Suppressor macrophage treated with lipopolysaccharide for 1 hour (primary cell): ENCODE measurements at places on chromosomes 7 and 10.

DNA sequence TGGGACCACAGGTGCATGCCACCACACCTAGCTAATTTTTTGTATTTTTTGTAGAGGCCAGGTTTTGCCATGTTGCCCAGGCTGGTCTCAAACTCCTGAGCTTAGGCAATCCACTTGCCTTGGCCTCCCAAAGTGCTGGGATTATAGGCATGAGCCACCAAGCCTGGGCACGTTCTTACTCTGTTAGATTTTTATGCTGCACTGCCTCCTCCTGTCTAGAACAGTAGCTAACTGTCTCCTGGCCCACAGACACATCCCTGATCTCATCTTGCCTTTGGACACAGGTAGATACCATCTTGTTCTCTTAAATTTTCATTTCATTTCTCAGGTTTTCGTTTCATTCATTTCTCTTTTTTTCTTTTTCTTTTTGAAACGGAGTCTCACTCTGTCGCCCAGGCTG is 41.1 kb downstream of the BLVRA start:
- no peak for DNase-seq

DNA sequence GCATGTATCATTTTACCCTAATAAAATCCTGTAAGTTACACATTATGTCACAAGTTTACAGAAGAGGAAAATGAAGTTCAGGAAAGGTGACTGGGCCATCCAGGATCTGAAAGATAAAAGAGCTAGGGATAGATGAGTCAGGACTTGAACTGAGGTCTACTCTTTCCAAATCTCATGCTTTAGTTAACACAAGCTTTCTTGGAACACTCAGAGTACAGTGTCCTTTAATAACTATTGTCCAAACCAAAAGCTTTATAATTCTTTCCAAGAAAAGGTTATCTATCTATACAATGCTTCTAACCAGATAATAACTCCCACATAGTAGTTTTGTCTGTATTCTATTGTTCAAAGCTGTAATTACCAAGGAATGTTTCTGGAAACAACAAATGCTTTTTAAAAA is 164.6 kb downstream of the LRRN3 start:
- no peak for DNase-seq

- DNase-seq = no peak
These were observed 119.8 kb upstream of the LYZL2 start for GRCh38 chr10:30749385-30749784.

- no peak for DNase-seq
These were observed 65.6 kb upstream of the MKI67 start for GRCh38 chr10:128191847-128192246.

- DNase-seq = peak; percentile 21
These were observed 21.4 kb downstream of the SLF2 start for GRCh38 chr10:100934084-100934659.

DNA sequence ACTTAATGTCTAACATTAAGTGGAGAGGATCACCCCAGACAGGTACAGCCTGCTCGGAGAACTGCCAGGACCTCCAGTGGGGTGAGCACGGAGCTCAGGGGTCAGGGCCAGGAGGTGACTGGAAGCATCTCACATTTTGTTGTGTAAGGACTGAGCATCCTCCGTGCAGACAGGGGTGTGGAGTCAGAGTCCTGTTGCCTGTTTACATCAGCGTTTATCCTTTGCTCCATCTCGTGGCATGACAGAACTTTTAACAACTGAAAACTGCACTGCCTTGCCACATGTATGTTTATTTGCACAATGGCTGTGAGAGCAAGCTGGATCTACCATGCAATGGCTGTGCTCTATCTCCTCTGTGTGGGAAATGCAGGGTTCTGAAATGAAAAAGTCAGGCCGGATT is 175.4 kb upstream of the AKR1E2 start:
- no peak for DNase-seq

DNA sequence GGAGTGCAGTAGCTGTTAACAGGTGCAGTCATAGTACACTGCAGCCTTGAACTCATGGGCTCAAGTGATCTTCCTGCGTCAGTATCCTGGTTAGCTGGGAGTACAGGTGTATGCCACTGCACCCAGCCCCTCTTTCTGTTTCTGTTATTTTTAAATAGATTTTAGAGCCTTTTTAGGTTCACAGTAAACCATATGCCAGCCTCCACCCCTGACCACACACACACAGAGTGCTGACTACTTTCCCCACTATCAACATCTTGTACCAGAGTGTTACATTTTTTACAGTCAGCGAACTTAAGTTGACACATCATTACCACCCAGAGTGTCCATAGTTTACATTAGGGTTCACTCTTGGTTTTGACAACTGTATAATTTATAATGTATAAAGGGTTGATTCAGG is 32.1 kb downstream of the MARCHF5 start:
- DNase-seq = no peak

GRCh38 chr10:103816431-103816830 is 38.9 kb downstream of the SH3PXD2A start:
- DNase-seq = no peak

DNA sequence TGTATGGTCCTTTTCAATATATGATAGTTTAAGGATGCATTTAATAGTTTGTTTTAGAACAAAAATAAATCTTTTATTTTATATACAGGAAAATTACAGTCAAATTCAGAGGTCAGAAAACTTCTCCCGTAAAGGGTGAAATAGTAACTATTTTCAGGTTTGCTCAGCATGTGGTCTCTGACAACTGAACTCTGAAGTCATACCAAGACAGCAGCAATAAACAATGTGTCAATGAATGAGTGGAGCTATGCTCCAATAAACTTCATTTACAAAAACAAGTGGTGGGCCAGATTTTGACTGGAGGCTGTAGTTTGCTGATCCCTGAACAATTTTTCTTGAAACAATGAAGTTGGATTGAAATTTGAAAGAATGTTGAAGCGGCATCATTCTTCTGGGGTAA is 123.6 kb downstream of the ZNF248 start:
- DNase-seq = no peak

DNA sequence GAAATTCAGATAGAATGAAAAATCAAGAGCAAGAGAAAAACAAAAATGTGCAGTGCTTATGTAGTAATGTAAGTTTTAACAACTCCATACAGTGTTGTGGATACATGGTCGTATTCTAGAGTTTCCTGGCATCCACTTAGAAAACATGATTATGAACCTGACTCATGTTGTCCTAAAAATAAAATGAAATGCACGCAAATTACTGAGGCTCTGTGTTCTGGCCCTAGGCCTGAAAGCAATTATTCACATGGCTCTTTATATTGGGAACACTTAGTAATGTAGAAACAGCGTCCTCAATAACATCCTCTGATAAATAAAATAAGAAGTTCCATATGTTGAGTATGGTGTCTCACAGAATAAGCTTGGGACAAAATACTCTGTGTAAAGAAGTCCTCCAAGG is 200.2 kb upstream of the SEMA3E start:
- no peak for DNase-seq

GRCh38 chr7:148144827-148145226 is 445.7 kb upstream of the C7orf33 start:
- no peak for DNase-seq

- DNase-seq = no peak
These were observed 80.3 kb upstream of the ARID5B start for GRCh38 chr10:61821153-61821552.

DNA sequence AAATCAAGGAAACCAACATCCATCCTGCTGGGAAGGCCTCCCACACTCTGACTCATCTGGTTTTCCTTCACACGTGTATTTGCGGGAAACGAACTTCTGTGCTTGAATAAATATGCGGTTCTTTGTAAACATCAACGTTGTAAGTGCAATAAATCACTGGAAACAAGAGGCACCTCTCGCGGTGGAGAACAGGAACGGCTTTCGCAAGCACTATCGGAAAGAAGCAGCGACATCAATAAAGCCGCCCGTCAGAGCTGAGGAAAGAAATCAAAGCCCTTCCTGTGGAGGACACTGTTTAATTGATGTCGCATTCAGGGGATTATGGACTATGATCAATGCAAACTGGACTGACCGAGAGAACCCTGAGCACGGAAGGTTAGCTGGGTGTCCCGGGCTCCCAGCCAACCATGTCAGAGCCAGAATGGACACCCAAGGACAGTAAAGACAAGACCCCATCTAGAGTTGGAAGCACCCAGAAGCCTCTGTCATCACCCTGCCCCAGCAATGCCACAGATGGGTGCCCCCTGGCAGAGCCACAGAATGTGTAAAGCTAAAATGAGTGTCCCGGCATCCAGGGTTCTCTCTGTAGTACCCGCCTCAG is 37.6 kb downstream of the OAT start:
- no peak for DNase-seq

- DNase-seq = no peak
These were observed 21.8 kb downstream of the SPOCK2 start for GRCh38 chr10:72066318-72067284.

DNA sequence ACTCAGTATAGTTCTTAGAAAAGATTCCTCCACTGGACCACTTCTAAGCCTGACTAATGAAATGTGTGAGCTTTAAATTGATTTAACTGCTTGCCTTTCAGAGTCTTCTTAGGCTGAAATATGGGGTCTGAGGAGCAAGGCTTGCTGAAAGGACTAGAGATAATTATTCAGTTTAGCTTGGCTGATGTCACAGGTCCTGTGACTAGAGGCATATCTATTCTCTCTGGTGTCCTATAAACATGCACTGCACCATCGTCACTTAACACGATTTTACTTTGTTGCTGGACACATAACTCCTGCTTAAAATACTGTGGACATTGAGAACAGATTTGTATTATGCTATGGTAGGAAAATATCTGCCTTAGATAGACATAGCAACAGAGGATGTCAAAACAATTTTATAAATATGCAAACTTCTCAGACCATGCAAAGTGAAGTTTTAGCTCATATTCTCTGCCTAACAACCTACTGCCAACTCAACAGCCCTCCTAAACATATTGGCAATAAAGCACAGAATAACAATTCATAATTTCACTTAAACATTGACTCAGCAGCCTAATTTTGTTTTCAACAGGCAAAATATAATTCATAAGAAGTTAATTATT is 80.2 kb downstream of the RNF133 start:
- DNase-seq = no peak

- DNase-seq = no peak
These were observed 117.6 kb downstream of the GALNT11 start for GRCh38 chr7:152142976-152143595.

DNA sequence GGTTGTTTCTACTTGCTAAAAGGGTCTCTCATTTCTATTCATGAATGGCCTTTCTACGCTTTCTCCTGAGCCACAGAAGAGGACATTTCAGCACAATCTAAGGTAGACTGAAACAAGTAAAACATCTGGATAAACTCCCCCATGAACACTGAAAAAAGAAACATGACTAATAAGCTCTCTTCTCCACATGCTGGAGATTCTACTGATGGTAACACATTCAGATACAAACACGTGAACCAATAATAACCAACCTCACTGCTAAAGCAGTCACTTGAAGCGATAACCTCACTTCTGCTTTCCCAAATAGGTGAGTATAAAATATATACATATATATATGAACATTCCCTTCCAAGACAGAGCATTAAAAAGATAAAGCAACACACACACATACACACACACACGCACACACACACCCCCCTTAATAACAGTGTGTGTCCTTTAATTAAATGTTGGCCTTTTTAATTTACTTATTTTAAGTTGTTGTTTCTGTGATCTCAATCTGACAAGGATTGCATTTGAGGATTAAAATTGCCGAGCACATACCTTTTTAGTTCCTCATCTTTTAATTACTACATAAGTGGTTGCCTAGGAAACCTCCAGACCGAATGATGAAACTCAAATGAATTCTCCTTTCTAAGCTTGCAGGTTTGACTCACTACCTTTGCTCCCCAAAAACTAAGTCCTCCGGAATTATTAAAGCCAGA is 292.4 kb upstream of the KLF14 start:
- peak; percentile 64 for DNase-seq

DNA sequence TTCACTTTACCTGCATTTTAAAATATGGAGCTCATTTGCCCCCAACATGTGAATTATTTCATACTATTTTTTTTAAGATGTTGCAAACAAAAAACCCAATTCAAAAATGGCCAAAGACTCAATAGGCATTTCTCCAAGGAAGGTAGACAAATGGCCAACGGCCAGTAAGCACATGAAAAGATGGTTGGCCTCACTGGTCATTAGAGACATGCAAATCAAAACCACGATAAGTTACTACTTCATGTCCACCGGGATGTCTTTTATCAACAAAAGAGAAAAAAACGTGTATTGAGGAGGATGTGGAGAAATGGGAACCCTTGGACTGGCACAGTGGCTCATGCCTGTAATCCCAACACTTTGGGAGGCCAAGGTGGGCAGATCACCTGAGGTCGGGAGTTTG is 3.4 kb upstream of the CTBP2 start:
- DNase-seq = no peak

DNA sequence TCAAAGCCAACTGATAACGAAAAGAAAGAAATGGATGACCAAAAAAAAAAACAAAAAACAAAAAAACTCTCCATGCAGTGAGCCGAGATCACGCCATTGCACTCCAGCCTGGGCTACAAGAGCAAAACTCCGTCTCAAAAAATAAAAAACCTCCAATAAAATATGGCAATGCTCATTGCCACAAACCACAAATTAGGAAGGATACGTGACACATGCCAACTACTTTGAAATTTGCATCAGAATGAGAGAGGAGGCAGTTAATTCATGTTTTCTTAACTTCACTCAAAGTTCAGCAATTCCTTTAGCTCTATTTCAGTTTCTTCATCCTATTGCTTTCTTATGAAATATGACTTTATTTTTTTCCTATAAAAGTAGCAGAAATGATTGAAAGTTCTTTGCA is 398.1 kb upstream of the C7orf33 start:
- no peak for DNase-seq

DNA sequence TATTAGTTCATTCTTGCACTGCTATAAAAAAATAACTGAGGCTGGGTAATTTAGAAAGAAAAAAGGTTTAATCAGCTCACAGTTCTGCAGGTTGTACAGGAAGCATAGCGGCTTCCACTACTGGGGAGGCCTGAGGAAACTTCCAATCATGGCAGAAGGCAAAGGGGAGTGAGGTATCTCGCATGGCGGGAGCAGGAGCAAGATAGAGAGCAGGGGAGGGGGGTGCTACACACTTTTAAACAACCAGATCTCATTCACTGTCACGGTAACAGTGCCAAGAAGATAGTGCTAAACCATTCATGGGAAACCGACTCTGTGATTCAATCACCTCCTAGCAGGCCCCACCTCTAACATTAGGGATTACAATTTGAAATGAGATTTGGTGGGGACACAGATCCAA is 11.6 kb downstream of the ADAMTS14 start:
- DNase-seq = no peak

DNA sequence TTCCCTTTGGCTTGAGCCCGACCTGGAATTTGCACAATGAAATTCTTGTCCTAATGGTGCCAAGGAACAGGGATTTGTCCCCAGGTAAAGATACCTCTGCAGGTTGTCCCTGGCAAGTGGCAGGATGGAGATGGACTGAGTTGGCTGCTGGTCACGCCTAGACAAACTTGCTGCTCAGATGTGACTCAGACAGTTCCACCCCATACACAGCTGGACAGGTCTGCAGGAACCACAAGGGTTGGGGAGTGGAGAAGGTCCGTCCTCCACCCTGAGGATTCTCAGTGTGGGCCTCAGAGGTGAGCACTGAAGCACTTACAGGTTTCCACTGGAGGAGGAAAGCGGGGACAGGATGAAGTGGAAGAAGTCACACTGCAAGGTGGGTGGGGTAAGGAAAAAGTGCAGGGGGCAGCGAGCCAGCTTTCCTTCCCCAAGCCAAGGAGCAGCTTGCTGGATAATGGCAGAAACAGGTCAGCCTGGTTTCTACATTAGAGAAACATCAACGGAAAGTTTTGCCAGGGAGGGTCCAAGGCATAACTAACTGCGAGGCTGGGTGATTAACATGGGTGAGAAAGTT is 20.5 kb downstream of the ITPRIP start:
- DNase-seq = no peak

GRCh38 chr10:11473128-11473760 is 138.2 kb downstream of the USP6NL start:
- no peak for DNase-seq
